ENCODE measurements at places on chromosomes 4 and X.

- no peak for DNase-seq
Measured at GRCh38 chrX:42804524-42804923, 26.6 kb upstream of the PPP1R2C start.

DNA sequence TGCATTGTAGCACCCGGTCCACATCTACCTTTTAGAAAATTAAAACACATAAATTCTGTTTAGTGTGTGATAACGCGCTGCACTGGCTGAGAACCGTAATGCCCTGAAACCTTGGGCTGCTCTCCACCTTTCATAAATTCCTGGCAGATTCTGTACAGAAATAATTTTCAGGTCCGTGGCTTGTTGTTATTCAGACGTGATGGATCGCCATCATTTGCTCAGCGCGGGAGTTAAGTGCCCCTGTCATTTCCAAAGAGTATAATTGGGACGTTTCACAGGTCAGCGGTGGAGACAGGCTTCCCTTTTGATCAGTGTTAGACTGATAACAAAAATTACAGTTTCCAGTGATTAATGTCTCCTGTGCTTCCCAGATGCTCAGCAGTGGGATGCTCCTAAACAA, 16.5 kb downstream of the UVSSA start:
- no peak for DNase-seq

GRCh38 chr4:39043861-39044363, 11.7 kb upstream of the TMEM156 start:
- DNase-seq = no peak

- peak; percentile 81 for DNase-seq
Measured at GRCh38 chr4:120568731-120569130, 353.8 kb downstream of the PRDM5 start.

- DNase-seq = peak; percentile 44
Measured at GRCh38 chr4:8525383-8526120, 54.6 kb upstream of the GPR78 start.

DNA sequence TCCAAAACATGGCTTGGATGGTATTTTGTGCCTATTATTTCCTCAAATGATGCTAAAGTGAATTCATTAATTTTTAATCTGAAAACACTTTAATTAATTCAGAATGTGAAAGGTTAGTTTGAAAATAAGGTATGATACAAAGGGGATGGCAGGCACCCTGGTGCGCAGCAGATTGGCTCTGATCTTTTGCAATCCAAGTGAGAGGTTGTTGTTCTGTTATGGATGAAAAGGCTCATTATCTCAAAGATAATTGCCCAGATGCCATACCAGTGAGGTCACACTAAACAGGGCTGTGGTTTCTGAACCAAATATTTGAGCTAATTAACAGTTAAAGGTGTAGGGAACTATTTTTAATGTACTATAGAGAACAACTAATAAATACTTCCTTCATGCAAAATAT, 504.9 kb downstream of the RAPGEF2 start:
- peak; percentile 2 for DNase-seq

DNA sequence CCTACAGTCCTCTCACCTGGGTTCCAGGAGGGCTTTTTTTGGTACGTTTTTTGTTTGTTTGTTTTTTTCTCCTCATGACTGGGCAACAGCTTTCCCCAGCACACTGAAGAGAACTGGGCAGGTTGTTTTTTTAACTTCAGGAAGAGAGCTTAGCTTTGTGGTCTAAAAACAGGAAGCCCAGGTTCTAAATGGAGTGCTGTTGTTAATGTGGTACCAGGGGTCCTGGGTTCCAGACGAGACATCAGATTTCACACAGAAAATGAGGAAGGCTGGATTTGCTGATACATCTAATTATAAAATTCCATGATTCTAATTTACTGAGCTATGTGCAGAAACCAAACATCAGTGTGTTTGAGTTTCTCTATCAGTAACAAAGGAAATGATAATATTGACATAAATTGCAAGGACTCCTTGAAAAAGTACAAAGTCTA, 4.2 kb downstream of the MYOZ2 start:
- no peak for DNase-seq

GRCh38 chr4:158166701-158167100, 6.1 kb downstream of the GASK1B start:
- DNase-seq = no peak

DNA sequence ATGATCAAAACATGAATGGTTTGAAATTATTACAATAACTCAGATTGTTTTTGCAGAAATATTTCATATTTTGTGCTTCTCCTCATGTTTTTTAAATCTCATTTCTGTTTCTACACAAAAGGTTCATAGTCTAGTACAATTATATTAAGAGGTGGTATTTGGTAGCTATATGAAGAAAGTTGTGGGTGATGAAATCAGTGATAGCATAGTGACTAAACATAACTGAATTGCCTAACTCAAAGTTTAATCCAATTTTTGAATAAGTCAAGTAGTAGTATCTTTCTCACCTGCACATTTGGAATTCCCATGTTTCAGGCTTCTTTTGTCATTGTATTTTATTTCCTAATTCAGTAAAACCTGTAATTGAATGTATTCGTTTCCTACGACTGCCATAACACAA, 648.7 kb downstream of the GRID2 start:
- no peak for DNase-seq

GRCh38 chr4:173417833-173418232, 18.9 kb upstream of the SCRG1 start:
- DNase-seq = no peak

DNA sequence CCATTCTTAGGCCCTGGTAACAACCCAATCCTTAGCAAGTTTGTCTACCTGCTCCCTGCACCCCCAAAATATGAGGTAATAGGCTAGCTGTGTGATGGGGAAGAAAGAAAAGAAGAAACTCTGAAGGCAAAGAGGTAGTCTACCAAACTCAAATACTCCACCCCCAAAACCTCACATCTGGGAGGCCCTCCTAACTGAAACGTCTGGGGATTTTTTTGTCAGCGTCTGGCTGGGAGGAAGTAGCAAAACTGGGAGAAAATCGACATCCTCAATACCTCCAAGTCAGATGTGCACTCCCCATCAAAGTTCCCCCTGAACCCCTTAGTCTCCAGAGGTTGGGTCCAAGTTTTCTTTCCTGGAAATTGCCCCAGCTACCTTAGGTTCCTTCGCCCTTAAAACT, 1.0 kb downstream of the LAMP2 start:
- DNase-seq = no peak

- DNase-seq = peak; percentile 25
Measured at GRCh38 chr4:184163813-184164212, 53.9 kb downstream of the ENPP6 start.

- DNase-seq = no peak
Measured at GRCh38 chrX:54093159-54093558, 48.9 kb upstream of the PHF8 start.

DNA sequence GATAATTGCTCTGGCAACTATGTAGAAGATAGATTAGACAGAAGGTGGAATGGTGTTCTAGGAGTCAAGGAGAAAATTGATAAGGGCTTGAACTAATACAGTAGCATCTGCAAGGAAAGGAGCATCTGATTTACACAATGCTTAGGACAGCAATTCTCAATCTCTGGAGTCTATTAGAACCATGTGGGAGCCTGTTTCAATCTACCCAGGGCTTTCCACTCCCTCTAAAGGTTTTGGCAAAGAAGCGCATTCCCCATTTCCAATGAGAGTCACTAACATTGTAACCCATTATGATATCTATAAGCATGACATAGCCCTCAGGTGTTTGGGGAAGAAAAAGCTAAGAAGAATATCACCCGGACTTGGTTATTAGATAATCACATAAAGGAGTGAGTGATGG, 168.2 kb downstream of the COL25A1 start:
- no peak for DNase-seq

DNA sequence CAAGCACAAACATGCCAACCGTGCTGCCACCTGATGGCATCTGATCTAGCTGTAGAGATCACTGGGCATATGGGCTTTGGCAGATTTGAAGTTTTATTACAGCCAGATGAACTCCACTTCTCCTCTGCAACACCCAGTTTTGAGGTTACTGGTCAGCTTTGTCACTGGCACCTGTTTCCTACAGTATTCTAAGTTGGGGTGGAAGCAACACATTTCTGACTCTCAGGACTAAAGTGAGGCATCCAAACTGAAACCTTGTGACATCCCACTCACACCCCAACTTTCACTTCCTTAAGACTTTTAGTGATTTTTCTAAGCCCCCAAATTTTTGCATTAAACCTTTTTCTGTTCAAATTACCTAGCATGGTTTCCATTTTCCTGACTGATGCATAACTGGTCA, 115.1 kb upstream of the PCDH18 start:
- no peak for DNase-seq

- DNase-seq = no peak
Measured at GRCh38 chr4:112808001-112808400, 171.1 kb downstream of the LARP7 start.

- peak; percentile 71 for DNase-seq
Measured at GRCh38 chrX:131617182-131617581, 73.3 kb downstream of the OR13H1 start.

DNA sequence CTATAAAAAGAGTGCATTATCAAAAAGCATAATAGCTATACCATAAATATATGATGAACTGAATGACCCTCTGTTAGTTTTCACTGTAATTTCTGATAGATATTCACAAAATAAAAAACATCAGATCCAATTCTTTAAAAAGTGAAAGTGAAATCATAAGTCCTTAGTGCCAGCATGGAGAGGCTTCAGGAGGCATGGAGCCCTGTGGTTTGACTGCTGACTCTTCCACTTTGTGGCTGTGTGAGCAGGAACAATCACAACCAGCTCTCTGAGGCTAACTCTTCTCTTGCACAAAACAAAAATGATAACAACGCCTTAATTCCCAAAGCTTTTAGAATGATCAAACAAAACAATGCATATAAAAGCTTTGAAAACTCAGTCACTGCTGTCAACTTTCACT, 1143.9 kb downstream of the PDHA2 start:
- no peak for DNase-seq

- no peak for DNase-seq
Measured at GRCh38 chr4:20203508-20203907, 48.2 kb upstream of the SLIT2 start.

GRCh38 chrX:68536884-68537283, 38.0 kb downstream of the YIPF6 start:
- DNase-seq = no peak

DNA sequence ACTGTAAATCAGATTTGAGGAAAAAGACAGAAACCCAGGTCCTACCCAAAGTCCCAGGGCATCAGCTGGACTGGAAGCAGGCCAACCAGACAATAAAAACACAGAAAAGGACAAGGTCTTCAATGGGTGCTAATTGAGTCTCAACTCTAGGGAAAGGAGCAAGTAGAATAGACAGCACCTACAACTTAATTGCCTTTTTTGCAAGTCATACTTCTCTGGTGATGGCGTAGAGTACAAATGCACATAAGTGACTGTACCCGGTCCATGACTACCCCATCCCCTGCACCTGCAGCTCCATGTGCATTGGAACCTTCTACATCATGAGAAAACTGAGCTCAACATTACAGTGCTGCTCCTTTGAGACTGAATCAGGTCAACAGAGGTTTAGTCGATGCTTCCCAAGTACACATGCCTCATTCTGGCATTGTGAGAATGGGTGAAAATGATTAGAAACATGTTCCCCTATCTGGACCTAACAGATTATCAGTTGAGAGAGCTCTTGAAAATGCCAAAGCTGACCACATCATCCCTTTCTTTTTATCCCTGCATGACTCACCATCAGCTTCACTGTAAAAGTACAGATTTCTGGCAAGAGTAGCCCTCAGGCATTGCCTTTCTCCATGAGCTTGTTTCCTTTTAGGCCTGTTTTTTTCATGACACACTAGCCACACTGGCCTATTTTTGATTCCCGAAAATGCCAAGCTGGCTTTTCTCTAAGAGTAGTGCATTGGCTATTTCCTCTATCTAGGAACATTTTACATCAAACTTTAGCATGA, 298.3 kb downstream of the HS3ST1 start:
- no peak for DNase-seq

DNA sequence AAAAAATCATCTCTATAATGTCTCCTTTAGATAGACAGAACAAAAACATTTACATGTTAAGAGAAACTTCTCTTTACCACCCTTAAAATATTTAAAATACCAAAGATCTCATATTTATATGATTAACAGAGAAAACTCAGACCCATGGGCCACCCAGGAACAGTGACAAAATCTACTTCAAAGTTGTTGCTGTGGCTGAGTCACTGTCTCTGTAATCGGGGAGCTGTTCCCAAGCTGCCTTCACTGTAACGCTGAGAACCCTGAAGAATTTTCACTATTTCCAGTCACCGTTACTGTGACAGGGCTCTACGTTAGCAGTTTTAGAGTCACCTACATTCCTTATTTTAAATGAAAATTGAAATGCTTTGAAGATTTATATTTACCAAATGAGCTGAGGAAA, 9.0 kb upstream of the DAPP1 start:
- no peak for DNase-seq

GRCh38 chrX:105502336-105502735, 281.8 kb upstream of the TEX13A start:
- DNase-seq = peak; percentile 1

- no peak for DNase-seq
Measured at GRCh38 chr4:68176904-68177303, 47.2 kb upstream of the TMPRSS11F start.

GRCh38 chrX:17603196-17603595, 134.1 kb upstream of the SCML1 start:
- DNase-seq = no peak

GRCh38 chrX:14291666-14292500, 237.5 kb upstream of the GLRA2 start:
- DNase-seq = no peak

GRCh38 chr4:5399124-5399523, 309.2 kb downstream of the EVC2 start:
- no peak for DNase-seq

DNA sequence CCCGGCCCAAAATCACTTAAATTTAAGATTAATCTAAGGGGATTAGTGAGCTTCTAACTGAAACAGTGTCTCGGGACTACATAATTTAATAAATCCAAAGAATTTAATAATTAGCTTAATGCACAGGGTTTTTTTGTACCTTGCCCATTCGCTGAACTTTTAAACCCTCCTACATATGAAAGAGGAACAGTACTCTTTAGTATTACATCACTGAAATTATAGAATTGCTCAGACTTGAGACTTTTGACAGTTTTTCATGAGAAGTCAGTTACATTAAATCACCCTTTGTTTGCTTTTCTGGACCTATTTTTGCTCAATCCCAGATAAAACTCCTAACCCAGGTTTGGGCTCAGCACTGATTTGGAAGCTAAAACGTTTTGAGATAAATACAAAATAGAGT, 2.4 kb upstream of the TADA2B start:
- DNase-seq = no peak

DNA sequence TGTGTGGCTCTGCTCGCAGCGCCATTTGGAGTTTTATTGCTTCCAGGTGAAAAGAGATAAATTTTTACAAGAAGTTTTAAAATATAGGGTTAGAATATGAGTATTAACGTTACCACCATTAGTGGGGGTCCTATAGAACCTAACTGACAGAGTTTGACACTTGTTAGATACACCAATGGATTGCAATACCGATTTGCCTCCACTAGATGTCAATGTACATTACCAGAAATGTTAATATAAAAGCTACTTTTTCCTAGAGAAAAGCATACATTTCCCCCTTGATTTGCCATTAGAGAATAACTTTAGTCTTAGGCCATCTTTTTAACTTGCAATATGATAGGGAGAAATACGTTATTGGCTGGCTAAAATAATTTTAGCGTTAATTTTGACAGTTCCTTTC, 108.4 kb downstream of the LINC00632 start:
- peak; percentile 42 for DNase-seq

GRCh38 chrX:153441296-153441695, 4.6 kb downstream of the TREX2 start:
- no peak for DNase-seq

All from SJCRH30 (cell line).